Left ventricle myocardium inferior (tissue), 1 donor: ENCODE measurements at places on chromosomes 1 and 21. TPM values are rescaled to one million over a fixed set of nuclear protein-coding genes. Genes with fewer than 3 reads are reported as not detected.
A peak's percentile ranks its signal among the peaks of the same experiment; 100 is the strongest.

DNA sequence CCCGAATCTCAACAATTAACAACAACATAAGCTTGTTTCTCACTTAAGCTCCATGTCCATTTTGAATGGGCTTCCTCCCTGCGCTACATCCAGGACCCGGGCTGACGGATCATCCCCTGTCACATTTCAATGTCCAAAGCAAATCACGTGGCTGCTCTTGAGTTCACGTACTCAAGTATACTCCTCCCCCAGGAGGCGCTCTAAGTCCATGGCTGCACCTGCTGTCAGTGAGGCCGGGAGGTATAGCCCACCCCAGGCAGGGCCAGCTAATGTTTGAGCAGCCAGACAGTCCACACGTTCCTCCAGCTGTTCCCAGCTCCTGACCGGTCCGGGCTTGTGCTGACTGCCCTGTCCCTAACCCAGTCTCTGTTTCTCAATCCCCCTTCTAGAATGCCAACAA lies 220.8 kb downstream of the SLC35F3 start:
- no peak for DNase-seq

ADORA1 gene
- total RNA-seq, result 16.4 TPM

GRCh38 chr1:172761581-172762486 lies 102.9 kb downstream of the FASLG start:
- no peak for DNase-seq

TMEM82 gene
- not detected for total RNA-seq

GRCh38 chr1:173960625-173961024 lies 43.5 kb upstream of the SERPINC1 start:
- DNase-seq, result no peak

DNA sequence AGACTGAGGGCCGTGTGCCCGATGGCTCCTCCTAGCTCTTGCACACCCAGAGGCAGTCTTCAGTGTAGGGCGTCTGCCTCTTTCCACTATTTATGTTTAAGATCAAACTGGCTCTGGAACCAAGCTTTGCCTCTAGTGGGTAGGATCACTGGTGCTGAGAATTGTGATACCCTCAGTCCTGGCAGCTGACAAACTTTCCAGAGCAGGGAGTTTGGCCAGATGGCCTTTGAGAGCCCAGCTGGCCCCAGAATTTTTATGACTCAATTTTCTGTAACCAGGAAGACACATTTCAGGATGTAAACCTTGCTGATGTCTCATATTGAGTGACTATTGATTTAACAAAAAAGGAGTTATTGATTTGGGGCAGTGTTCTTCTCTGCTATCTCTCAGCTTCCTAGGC lies 6.7 kb downstream of the COQ8A start:
- no peak for DNase-seq

DNA sequence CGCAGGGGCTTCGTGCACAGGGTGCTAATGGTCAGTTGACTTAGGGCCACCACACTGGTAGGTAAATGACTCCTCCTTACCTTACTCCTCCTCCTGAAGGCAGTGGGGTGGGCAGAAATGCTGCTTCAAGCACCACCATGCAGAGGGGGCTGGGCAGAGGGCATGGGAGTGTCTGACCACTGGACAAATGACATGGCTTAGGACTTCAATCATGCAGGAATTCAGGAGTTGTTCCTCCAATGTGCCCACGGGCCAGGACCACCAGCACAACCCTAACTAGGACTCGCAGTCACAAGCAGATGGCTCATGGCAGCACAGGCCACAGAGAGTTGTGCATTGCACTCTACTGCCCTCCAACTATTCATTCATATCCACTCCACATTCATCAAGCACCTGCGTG lies 65.7 kb downstream of the KCND3 start:
- DNase-seq, result no peak

DNA sequence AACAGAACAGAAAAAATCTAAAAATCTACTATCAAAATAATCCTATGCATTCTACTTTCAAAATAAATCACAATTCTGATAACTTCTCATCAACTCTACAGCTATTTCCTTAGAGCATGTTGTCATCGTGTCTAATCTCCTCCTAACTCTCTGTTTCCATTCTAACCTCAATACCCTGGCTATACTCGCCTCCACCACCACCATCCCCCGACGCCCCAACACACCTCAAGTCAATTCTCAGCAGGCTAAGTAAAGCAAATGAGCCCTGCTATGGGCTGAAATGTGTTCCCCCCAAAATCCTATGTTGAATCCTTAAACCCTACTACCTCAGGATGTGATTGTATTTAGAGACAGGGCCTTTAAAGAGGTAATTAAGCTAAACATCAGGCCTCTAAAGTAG lies 34.6 kb downstream of the NRDC start:
- no peak for DNase-seq

DNA sequence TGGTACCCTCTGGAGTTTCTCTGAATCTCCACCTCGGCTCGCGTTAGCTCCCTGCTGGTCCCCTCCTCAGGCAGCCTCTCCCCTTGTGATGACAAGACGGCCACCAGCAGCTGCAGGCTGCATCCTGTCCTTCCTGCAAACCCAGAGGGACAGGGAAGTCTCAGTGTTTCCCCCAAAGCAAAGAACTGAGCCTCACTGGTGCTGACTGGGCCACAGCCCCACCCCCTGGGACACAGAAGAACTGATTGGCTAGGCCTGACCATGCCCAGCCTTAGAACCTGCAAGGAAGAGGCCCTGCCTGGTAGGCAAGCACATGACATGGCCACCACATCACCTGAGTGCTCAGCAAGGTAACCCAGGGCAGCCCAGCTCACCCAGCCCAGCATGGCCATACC lies 34.6 kb downstream of the TMEM51 start:
- no peak for DNase-seq

YOD1 gene
- total RNA-seq, result 4.2 TPM

GRCh38 chr21:27719226-27719625 lies 752.3 kb upstream of the ADAMTS5 start:
- no peak for DNase-seq

LCE3B gene
- total RNA-seq, result not detected

TDRKH gene
- 3.8 TPM for total RNA-seq

APCS gene
- not detected for total RNA-seq

DNA sequence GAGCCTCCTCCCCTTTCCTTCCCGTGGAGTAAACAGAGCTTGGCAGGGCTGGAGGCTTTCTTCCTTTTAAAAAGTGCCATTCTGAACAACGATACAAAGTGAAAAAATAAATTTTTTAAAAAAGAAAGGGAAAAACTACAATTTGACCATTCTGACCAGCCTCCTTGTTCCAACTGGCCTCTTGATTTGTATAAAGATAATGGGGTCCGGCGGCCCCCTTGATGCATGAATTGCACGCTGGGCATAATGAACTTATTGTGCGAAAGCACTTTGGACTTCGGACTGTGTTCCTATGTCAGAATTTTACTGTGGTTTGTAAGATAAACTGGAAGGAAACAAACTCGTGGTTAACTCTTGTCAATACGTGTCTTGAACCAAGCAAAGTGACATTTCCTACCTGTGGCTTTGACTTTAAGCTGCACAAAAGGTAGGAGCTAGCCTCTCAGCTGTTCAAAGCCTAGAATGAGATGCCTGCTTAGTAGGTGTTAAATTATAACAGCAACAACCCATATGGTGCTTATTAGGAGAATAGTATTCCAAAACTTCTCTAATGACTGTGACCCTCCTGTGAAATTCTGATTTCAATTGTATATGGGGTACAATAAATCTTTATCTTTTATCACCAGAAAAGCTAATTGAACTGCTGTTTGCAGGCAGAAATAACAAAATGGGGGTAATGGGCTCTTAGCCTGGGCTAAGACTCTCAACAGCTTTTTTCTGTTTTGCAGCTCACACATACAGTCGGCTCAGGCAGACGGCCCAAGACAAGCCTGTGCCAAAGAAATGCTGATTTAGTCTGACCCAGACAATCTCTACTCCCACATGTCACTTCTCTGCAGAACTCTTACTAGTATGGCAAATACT lies 9.3 kb downstream of the IRF2BP2 start:
- DNase-seq, result peak; percentile 59

TOR3A gene
- 9.6 TPM for total RNA-seq

- no peak for DNase-seq
Observed at GRCh38 chr1:115329965-115330364, 8.1 kb downstream of the NGF start.

HTR6 gene
- not detected for total RNA-seq

DNA sequence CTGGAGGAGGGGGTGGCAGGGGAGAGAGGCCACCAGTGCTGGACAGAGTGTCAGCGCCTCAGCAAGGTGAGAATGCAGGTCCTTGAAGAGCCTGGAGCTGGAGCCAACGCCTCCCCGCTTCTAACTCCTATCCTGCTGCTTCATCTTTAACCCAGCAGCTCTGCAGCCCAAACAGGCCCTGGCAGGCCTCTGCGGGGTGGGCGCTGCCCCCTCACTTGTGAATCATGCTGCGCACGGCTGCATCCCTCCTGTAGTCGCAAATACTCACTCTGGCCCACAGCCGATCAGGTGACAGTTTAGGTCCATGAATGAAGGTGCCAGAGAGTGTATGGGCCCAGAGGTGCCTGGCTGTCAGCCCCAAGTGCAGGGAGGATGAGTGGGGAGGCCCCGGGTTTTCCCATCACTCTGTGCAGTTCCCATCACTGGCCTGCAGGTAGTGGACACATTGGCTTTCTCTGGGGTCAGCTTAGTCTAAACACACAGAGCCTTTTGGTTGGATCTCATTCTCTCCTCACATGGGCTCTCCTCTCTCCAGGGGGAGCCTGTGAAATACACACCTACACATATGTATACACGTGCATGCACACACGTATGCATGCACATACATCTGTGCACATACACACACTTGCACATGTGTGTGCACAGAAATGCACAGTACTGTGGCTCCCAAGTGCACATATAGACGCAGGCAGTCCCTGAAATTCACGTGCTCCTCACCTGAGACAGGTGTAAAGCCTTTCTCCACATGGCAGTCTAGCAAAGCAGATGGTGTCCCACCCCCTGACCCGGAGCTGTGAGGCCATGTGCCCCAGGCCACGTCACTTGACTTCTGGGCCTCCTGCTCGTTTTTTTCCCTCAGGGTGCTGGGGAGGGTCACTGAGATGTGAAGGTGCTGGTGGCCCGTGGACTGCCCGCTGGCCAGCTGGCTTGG lies 52.0 kb downstream of the TRIM11 start:
- DNase-seq, result no peak

TTLL10 gene
- total RNA-seq, result not detected

GRCh38 chr1:238399558-238399957 lies 508.8 kb upstream of the ZP4 start:
- DNase-seq, result no peak

KCNT2 gene
- 0.60 TPM for total RNA-seq
